ENCODE measurements at places on chromosomes 11 and 22. TPM values are rescaled to one million over a fixed set of nuclear protein-coding genes. Genes with fewer than 3 reads are reported as not detected.

The GGT1 gene
- 8.8 TPM for total RNA-seq

The PNPLA3 gene
- not detected for total RNA-seq

The APOBEC3F gene
- 0.94 TPM for total RNA-seq

The TYR gene
- total RNA-seq = not detected

The MS4A14 gene
- 1.2 TPM for total RNA-seq

The TSPAN18 gene
- total RNA-seq = 8.5 TPM

The LARGE2 gene
- 0.94 TPM for total RNA-seq

The BANF1 gene
- total RNA-seq = 7.6 TPM

The MAFF gene
- 37.3 TPM for total RNA-seq

The PATE2 gene
- not detected for total RNA-seq

The INS gene
- total RNA-seq = not detected

The IGSF9B gene
- total RNA-seq = 4.3 TPM

Data from mononuclear cell (primary cell).